Activated naive CD4-positive, alpha-beta T cell (primary cell): ENCODE measurements at places on chromosomes 6 and 20.

DNA sequence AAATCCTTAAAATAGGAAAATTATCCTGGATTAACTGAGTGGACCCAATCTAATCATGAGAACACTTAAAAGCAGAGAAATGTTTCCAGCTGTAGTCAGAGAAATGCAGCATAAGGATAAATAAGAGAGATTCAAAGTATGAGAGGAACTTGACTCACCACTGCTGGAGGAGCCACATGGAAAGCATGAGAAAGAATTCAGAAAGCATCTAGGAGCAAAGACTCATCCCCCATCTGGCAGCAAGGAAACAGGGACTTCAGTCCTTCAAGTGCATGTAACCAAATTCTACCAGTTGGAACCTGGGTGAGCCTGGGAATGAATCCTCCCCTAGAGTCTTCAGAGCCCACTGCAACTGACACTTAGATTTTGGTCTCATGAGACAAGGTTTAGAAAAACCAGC, 33.7 kb downstream of the RNF146 start:
- DNase-seq = no peak

DNA sequence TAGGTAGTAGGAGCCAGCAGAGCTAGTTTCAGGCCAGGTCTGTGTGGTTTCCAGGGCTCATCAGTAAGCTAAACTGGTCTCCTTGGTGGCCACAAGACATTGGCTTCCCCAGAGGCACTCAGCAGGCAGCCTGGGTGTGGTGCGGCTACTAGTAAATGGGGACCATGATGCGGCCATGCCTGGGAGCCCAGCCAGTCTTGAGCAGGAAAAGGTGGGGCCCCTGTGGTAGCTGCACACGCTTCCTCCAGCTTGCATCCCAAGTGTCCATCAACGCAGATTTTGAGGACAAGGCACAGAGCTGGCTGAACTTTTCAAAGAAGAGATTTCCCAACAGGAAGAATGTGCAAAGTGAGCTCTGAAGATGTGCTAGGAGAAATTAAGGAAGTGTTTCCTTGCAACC, 107.4 kb upstream of the NAA20 start:
- DNase-seq = no peak

GRCh38 chr6:131353106-131353505, 217.8 kb downstream of the AKAP7 start:
- DNase-seq = no peak

DNA sequence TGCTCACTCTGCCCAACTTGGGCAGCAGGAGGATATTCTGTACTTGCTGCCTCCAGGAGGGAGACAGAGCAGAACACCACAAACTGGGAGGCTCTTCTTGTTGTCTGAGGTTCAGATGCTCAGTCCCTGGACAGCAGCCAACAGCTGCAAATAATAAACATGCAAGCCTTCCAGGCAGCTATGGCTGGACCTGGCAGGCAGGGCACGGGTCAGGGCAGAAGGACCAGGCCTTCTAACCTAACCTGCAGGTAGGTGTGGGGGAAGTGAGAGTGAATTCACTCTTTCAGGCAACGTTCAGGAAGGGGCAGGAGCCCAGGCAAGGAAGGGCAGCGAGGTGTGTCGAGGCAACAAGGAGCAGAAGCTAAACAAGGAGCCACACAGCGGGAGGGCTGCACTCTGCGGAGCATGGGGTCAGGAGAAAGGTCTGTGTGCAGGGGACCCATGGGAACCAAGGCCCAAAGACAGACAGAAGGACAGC, 31.5 kb downstream of the NINL start:
- no peak for DNase-seq

GRCh38 chr6:84842525-84843166, 78.2 kb upstream of the TBX18 start:
- no peak for DNase-seq
